Astrocyte of the spinal cord (primary cell): ENCODE measurements at places on chromosomes 16 and 17.

DNA sequence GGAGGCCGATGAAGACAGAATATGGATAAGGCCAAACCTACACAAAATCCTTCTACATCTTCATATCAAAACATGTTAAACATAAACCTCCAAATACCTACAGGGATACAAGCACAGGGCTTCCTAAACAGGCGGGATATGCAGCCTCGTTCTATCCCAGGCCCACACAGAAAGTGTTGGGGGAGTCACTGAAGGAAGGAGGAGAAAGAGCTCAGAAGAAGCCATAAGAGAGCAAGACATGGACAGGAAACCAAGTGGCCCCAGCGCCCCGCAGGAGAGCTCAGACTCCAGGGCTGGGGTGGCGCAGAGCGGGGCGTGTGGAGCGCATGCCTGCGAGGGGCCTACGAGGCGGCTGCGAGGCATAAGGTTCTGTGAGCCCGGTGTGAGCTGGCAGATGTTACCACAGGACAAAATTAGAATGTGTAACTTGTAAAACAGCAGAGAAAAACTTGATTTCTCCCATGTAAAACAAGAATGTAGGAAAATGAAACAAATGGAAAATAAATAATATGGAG is 11.0 kb upstream of the FASN start:
- DNase-seq, result no peak

GRCh38 chr16:20611350-20611902 is 35.3 kb upstream of the ACSM2B start:
- DNase-seq, result no peak

GRCh38 chr16:2836646-2837508 is 6.8 kb downstream of the ZG16B start:
- peak; percentile 16 for DNase-seq

- DNase-seq, result peak; percentile 23
These were observed 26.0 kb upstream of the PRKCA start for GRCh38 chr17:66276328-66276937.

DNA sequence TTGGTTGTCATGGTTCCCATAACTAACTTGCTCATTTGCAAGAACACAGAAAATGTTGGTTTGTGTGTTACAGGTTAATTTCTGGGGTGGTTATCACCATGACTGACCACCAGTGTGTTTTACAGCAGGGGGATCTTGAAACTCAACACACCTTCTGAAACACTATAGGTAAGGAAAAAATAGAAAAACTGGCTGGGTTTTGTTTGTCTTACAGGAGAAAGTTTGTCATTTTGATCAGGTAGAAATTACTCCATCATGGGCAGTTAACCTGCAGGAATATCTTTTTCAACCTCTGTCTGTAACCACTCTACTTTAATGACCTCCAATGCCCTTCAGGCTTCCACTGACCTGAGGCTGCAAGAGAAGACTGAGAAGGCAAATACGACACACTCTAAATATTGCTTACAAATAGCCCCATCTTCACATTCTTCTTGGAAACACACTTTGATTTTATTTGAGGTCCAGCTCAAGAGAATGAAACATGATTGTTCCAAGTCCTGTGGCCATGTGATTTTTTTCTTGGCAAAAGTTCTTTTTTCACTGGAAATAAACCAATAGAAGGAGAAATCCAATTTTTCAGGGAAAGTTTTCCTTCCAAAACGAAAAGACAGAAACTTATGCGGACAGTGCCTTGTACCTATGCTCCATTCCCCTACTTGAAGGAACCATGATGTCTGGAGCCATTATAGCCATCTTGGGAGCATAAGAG is 428.7 kb upstream of the SALL1 start:
- no peak for DNase-seq

DNA sequence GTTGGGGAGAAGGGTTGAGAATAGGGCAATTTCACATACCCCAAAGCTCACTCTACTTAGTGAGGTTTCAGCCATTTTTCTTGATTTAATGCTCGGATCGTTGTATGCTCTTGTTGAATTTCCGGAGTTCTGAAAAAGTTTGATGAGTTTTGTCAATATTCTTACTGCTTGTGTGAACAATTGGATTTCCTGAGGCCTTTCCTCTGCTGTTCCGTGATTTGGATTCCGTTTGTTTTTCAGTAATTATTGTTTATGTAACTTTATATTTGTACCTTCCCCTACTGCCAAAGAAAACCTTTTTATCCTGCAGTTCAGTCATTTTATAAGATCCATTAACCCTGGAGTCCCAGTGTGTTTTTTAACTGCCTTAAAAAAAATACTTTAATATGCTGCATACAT is 62.9 kb downstream of the PHKB start:
- DNase-seq, result no peak

- peak; percentile 39 for DNase-seq
These were observed 692.5 kb downstream of the TOX3 start for GRCh38 chr16:51854401-51854951.

DNA sequence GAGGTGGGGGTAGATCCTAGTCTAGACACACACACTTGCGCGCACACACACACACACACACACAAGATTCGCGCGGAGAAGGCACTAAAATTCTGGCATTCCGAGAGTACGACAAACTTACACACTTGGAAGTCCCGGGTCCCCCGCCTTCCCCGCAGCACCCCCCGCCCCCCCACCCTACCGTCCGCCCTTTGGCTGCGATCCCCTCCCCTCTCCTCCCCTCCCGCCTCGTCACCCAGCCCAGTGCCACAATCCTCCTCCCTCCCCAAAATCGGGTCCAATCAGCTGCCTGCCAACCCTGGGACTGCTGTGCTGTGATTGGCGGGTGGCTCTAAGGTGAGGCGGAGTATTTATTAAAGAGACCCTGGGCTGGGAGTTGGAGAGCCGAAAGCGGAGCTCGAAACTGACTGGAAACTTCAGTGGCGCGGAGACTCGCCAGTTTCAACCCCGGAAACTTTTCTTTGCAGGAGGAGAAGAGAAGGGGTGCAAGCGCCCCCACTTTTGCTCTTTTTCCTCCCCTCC is at the start of gene SOX9:
Gene SOX9, plus strand, starts transcription at position 379 of the 522 bp plus-strand sequence. CDS start 372 bp downstream, outside the sequence.
- DNase-seq, result peak; percentile 97

- DNase-seq, result no peak
These were observed 47.6 kb upstream of the MGAT5B start for GRCh38 chr17:76820561-76820960.

DNA sequence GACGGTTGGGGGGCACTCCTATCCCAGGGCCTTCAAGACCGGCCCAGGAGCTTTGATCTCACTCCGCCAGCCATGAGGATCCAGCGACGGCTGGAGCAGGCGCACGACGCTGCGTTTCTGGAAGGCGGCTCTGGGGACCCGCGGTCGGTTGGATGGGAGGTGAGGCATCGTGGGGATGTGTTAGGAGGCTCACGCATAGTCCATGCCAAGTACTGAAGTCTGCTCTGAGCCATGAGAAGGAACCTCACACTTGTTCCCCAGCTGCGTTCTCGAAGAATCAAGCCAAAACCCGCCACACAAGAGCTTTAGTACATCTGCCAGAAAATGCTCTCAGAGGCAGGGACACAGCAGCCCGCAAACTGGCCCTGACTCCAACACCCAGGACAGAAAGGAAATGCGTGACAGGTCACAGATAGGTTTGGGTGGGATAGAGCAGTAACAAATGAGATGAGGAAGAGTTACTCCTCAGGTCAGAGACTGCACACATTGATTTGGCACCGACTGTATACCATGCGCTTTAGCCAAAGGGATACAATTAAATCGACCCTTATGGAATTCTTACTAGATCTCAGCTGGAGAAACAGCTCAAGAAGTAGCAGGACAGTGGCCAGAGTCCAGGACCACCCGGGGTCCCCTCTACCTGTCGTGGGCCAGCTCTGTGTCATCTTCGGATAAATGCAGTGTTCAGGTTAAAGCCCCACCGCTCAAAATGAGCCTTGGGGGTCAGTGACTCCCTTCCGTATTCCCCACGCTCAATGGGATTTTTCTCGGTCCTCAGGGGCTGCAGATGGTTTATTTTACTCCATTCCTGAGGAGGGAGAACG is 6.7 kb upstream of the GSG1L start:
- no peak for DNase-seq

DNA sequence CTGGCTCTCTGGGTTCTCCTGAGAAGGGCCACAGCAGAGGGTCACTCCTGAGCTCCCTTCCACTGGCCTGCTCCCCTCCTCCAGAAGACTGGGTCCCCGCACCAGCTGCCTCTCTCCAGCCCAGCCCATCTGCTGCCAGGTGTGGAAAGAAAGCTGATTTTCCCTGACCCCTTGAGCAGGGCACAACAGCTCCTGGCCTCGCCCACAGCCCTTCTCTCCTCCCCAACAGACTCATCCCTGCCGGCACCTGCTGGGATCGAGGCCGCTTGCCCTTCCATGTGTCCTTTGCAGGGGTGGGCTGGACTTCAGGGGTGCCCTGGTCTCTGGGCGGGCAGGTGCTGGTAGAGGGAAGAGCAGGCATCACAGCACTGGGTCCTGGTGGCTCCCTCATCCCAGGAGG is 4.8 kb upstream of the SMIM5 start:
- no peak for DNase-seq
